ENCODE measurements at places on chromosomes 4 and X.
A peak's percentile ranks its signal among the peaks of the same experiment; 100 is the strongest.

DNA sequence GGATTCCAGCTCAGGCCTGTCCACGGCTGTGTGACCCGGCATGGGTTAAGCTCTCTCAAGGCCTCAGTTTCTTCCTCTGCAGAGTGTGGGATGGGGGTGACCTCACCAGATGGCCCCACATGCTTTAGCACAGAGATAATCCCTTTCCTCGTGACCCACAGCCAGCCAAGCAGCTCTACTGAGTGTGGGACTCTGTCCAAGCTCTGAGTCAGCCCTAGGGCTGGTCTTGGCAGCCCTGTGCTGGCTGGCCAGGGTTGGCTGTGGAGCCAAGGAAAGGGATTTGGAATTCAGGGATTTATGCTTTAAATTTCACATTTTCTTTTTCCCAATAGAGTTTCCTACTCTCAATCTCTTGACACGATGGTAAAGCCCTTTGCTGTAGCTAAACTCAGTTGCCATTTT lies 19.7 kb upstream of the SPON2 start:
- peak; percentile 93 for DNase-seq

- no peak for DNase-seq
Observed at GRCh38 chr4:76712564-76712963, 185.4 kb downstream of the SOWAHB start.

DNA sequence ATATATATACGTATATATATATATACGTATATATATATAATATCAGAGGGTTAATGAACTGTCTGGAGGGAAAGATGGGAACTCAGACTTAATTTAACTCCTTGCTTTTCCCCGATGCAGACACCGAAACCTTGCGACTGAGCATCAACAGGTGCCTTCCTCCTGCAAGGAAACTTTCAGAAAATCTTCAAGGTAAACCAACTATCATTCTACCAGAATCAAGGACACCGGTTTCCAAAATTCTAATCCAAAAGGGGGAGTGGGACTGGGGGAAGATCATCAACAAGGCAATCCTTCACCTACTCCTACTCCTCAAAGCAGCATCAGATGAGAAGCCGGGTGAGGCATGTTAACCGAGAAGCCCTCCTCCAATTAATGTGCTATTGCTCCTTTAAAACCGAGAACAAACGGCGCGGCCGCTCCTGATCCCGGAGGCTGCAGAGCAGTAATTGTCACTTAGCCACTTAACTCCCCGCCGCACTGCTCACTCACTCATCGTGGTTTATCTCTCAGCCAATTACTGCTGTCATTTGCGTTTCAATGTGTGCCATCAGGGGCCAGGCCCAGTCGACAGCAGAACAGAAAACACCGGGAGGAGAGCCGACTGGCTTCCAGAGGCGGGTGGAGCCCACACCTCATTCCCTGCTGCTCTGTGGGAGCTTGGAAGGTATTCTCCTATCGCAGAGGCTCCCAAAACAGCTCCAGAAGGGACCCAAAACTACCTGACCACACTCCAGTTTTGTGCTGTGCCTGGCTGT lies 61.7 kb downstream of the MAML3 start:
- peak; percentile 51 for DNase-seq

- no peak for DNase-seq
Observed at GRCh38 chr4:105092356-105092755, 54.3 kb upstream of the TET2 start.

GRCh38 chrX:44113337-44113736 lies 140.1 kb upstream of the NDP start:
- DNase-seq = no peak

DNA sequence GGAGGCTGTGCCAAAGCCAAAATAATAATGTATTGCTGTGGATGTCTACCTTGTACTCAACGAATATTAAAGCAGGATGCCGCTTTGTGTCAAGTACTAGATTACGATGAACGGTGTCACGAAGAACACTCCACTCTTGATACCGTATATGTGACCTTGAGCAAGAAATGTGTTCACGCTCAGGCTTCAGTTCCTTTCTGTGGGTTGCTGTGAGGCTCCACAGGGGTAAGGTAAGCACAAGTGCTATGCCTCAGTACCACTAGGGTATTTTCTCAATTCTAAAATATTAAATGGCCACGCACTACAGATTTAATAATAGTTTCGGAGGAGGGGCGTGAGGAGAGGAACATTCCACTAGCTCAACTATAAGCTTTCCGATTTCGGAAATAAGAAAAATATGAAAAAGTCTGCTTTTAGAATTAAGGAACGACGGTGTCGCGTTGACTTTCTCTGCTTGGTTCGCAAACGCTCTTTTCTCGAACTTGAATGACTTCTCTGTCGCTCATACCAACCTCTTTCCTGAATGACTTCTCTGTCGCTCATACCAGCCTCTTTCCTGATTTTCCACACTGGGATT lies 607 bp upstream of the SCOC start:
- DNase-seq = no peak

- DNase-seq = no peak
Observed at GRCh38 chrX:131219271-131219670, 69.8 kb downstream of the IGSF1 start.

GRCh38 chr4:98433691-98434090 lies 172.5 kb downstream of the RAP1GDS1 start:
- no peak for DNase-seq

GRCh38 chr4:1155314-1155713 lies 17.1 kb downstream of the SPON2 start:
- DNase-seq = no peak

DNA sequence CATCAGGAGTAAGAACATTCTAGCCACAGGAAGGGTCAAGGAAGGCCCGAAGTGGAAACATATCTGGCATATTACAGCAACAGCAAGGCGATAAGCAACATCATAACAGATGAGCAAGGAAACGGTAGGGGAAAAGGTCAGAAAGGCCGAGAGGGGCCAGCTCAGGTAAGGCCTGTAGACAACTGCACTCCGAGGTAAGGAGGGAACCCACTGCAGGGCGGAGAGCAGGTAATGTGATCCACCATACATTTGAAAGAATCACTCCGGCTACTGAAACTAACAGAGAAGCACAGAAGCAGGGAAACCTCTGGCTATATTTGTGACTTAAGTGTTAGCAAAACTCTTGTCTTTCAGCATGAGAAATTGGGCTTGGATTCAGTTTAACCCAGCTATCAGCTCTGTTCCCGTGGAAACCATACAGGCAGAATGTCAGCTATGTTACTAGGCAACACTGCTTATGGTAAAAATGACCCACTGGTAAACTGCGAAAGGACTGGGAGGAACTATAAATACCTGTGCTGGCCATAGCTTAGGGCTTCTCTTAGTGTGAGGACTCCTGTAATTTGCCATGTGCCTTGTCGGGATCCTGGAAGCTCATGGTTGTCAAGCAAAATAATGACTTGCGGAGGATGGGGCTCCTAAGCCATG lies 31.0 kb downstream of the FRYL start:
- DNase-seq = no peak

DNA sequence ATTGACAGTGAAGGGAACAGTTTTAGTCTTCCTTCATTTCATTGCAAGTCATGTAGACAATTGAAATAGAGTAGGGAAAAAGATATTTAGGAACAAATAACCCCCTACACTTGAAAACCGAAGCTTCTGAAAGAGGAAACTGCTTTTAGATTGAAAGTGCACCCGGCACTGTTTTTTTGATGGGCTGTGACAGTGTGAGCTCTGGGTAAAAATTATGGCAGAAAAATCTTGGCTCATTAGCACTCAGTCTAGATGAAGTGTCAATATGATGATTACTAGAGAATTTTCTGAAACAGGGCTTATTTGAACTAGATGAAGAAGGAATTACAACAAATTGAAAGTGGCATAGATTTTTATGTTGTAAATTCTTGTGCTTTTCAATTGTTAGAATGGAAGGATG lies 1132.4 kb downstream of the RAPGEF2 start:
- DNase-seq = no peak

DNA sequence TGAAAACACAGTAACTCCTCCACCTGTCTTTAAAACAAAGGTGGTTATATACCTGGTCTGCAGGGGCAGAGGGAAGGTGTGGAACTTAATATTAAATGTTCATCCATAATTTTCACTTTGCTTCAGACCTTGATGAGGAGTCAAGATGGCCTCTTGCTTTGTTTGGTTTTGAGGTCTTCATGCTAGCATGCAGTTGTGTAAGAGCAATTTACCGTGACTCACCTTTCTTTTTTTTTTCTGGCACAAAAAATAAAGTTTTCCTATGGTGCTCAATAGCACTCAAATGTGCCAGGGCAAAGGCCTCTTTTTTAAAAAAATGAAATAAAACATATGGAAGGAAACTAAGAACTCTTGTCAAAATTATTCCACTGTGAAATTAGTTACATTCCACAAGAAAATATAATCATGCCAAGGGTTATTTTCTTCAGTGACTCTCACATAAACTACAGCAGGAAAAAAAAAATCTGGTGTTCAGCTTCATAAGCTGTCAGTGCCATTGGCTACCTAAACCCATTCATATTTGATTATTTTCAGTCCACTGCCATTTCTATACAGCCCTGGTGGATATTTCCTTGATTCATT lies 128.2 kb downstream of the SLC7A11 start:
- no peak for DNase-seq

- DNase-seq = no peak
Observed at GRCh38 chrX:112587194-112587593, 92.5 kb downstream of the LHFPL1 start.

GRCh38 chr4:7344636-7345155 lies 90.0 kb downstream of the PSAPL1 start:
- no peak for DNase-seq

- no peak for DNase-seq
Observed at GRCh38 chr4:106704253-106704870, 331.8 kb downstream of the DKK2 start.

DNA sequence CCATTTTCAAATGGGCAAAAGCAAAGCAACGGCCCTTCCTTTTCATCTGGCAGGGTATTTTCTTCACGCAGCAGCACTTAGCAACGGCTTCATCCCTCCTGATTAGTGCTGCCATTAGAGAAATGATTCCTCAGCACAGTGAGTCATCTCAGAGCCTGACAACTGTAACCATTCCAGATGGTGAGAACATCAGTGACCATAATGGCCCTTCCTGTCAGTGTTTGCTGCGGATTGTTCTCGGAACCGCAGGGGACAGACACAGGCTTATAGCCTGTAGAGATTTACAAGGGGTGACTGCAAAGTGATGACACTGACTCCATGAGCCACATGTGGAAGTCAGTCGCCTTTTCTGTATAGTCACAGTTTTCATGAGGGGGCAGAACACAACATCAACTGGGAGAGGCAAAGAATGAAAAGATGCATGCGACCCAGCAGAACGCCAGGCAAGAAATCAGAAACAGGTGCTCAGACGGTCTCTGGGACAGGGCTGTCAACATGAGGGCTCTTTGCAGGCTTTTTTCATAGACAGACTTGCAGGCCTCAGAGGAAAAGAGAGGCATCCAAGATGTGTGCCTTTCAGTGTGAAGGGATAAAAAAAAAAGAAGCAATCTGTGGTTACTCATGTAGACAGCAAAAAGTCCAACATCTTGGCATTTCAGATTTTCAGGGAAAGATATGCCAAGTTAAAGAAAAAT lies 69.9 kb upstream of the FBXW7 start:
- DNase-seq = no peak

DNA sequence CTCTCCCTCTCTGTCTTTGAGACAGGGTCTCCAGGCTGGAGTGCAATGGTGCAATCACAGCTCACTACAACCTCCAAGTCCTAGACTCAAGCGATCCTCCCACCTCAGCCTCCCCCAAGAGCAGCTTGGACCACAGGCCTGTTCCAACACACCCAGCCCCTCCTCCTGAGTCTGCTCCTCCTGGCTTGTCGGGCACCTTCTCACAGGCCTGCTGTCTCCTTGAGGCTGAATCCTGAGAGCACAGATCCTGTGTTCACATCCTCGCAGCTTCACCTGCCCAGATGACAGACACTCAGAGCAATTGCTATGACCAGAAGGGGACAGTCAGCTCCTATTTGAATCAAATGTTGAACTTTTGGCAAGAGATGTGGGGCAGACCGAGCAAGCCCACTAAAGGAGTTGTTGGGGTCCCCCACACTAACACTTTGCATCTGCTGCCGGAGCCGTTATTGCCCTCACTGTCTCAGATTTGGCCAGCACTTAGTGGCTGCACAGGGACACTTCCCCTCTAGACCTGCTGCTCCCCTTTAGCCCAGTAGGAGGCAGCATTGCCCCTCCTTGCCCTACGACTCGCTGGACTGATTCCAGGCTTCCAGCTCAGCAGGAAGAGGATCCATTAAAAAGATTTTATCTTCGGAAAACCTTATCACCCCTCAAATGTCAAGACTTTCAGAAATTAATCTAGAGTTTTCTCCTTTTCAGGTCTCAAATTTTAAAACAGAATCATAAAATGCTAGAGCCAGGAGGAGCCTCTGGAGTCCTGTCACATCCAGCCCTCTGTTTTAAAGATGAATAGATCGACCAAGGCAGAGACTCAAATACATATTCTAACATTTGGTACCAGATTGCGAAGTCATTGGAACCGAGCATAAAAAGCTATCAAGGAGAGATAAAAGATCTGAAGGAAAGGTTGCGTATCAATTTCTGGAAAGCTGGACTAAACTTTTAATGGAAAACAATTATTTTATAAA lies 113.7 kb downstream of the USP46 start:
- peak; percentile 85 for DNase-seq

DNA sequence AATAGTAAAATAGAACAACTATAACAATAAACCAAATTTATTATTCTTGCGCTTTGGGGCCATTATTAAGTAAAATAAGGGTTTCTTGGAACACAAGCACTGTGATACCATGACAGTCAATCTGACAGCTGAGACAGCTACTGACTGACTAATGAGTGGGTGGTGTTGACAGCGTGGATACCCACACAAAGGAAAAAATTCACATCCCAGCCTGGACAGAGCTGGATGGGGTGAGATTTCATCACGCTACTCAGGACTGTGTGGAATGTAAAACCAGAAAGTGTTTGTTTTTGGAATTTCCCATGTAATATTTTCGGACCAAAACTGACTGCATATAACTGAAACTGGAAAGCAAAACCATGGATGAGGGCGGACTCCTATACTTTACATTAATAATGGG lies 48.8 kb downstream of the IGFBP7 start:
- DNase-seq = no peak

DNA sequence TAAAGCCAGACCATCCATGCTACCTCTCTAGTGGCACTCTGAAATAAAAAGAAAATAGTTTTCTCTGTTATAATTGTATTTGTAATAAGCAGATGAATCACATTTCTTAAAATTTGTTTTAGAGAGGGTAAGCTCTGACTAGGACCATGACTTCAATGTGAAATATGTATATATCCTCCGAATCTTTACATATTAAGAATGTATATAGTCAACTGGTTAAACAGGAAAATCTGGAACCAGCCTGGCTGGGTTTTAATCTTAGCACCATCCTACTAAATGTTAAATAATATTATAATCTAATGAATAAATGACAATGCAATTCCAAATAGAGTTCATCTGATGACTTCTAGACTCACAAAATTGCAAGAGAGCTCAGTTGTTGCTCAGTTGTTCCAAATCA lies 1.5 kb downstream of the FGB start:
- no peak for DNase-seq

DNA sequence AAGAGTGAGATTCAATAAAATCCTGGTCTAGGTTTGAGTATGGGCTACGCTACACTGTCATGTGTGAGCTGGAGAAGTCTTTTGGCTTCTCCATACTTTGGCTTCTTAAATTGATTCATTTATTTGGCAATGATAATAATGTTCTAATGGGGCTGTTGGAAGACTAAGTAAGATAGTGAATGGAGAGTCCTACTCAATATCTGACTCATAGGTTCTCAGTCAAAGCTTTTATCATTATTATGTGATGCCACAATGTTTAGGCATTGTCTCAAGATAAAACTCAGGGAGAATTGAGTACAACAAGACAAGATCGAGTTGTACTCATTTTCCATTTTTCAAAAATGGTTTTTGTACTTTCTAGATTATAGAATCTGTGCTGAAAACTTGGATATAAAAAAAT lies 92.5 kb upstream of the VEGFC start:
- no peak for DNase-seq

All from heart left ventricle (tissue), 16 donors.